ENCODE measurements at places on chromosomes 13 and 19. TPM values are rescaled to one million over a fixed set of nuclear protein-coding genes. Genes with fewer than 3 reads are reported as not detected.

ACP7 gene
- total RNA-seq, result 0.19 TPM

PROZ gene
- 0.17 TPM for total RNA-seq

SPINT2 gene
- 34.5 TPM for total RNA-seq

GRCh38 chr19:53103234-53104203, at the start of gene ZNF160:
Gene ZNF160 (minus strand): TSS chr19:53103422. CDS start chr19:53086276, 17,146 bp downstream.
- DNase-seq, result peak; percentile 97

DNA sequence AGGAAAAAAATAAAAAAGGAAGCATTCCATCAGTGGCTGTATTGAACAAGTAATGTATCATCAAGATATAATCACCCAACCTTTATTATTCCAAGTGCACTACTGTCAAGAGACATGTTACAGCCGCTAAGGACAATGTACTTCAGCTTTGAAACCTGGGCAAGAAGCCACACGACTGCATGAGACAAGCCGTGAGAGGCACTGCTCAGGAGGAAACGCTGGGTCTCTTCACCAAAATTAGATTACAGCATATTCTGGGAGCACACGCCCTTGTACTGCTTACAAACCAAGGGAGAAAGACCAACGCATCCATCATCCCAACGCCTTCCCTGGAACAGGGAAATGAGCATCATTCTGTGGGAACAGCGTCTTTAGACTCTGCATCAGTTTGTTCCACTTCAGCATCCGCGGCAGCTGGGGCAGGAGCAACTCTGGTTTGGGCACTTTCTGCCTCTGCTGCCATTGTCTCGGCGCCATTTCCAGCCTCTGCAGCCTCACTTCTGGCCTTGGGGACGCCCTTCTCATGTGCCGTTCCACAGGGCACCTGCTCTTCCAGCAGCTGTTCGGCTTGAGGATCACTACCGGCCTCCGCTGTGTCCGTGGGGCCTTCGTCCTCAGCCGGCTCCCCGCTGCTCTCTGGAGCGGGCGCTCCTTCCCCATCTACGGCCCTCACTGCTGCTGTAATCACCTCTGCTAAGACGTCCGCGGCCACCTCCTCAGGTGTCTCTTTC, 22.4 kb upstream of the BRD4 start:
- DNase-seq, result no peak

DNA sequence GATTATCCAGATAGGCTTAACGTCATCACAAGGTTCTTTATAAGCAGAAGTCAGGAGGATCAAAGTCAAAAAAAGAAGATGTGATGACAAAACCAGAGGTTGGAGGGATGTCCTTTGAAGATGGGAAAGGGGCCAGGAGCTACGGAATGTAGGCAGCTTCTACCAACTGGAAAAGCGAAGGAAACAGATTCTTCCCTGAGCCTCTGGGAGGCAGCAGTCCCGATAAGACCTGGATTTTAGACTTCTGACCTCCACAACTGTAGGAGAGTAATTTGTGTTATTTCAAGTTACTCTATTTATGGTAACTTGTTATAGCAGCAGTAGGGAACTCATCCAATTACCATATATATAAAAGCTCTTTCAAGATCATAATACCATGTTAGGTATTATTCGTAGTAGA, 98.8 kb upstream of the MYCBP2 start:
- no peak for DNase-seq

Measured in dermis blood vessel endothelial cell (primary cell).